ENCODE measurements at places on chromosomes 16 and 17.

GRCh38 chr17:77598241-77598620 lies 360.3 kb upstream of the TNRC6C start:
- ATAC-seq: no peak

GRCh38 chr16:86083382-86084002 lies 184.5 kb downstream of the IRF8 start:
- no peak for ATAC-seq

- no peak for ATAC-seq
Observed at GRCh38 chr17:30130121-30130520, 13.5 kb downstream of the NSRP1 start.

DNA sequence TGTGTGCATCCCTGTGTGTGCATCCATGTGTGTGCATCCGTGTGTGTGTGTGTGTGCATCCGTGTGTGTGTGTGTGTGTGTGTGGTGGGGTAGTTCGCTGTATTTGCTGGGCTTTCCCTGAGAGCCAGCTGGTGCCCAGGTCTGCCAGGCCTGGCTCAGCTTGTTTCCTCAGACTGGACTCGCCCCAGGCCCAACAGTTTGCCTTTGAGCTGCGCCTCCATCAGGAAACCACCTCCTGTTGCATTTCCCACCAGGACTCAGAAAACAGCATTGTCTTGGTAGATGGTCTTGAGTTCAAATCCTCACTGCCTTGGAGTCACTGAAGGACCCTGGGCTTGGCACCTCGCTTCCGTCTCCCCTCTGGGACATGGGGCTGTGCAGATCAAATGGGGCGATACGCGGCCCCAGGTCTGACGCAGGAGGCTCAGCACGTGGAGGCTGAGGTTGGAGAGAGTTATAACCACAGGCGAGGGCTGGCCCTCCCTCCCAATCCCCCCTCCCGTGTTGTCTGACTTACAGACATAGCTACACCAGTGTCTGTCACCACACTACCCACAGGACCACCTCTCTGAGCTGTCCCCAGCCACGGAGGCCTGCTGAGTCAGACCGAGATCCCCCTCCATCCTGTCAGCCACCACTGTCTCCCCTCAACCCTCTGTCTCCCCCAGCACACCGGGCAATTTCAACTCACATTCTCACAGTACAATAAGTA lies 4.7 kb downstream of the ITGAE start:
- peak; percentile 33 for ATAC-seq

- ATAC-seq: no peak
Observed at GRCh38 chr16:57630407-57630797, 2.0 kb downstream of the ADGRG1 start.
